Left renal cortex interstitium (tissue), 4 donors: ENCODE measurements at places on chromosomes 6 and 20. TPM values are rescaled to one million over a fixed set of nuclear protein-coding genes. Genes with fewer than 3 reads are reported as not detected.
A peak's percentile ranks its signal among the peaks of the same experiment; 100 is the strongest.

CST5 gene
- 0.32 TPM for polyA plus RNA-seq

DNA sequence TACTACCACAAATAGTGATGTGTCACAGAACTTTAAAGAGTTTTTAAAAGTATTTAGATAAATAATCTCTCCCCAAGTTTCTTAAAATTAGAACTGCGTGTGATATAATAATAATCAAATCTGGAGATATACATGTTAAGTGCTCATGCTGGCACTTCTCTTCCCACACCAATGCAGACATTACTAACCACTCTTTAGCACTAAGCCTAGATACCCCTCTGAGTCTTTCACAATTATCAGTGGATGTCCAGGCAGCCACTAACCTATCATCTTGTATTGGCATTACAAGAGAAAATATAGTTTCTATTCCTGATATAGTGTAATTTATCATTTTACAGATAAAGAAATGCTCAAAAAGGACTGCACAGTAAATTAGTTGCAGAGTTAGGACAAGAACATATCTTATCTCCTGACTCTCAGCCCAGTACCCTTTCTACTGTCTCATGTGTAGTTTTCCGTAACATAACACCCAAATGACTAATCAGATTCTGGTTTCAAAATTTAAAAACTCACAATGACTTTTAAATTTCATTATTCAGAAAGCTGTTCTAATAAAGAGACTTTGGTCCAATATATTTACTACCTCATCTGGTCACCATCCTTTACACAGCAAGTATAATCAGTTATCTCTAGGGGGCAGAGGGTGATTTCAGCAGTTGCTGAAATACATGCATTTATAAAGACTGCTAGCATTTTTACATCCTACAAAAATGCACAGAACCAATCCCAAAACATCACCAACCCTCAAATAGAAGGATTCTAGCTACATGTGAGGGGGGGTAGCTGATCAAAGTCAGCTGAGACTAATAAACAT is 215.5 kb upstream of the MCHR2 start:
- no peak for DNase-seq

- no peak for DNase-seq
Measured at GRCh38 chr6:31268369-31268765, 3.5 kb downstream of the HLA-C start.

GRCh38 chr6:130381459-130382380 is 15.9 kb downstream of the TMEM200A start:
- no peak for DNase-seq

- peak; percentile 9 for DNase-seq
Measured at GRCh38 chr20:49484180-49485140, 2.0 kb upstream of the KCNB1 start.

- DNase-seq = no peak
Measured at GRCh38 chr6:27865850-27866356, 46.3 kb downstream of the OR2B2 start.

- no peak for DNase-seq
Measured at GRCh38 chr20:57932227-57932864, 222.5 kb upstream of the PMEPA1 start.
